Right atrium auricular region (tissue), 2 donors: ENCODE measurements at places on chromosomes 6 and 20. TPM values are rescaled to one million over a fixed set of nuclear protein-coding genes. Genes with fewer than 3 reads are reported as not detected.

- no peaks in the 10 kb centered on the region for H3K4me1 ChIP-seq
- no peaks in the 10 kb centered on the region for H3K36me3 ChIP-seq
- no peak overlapping the region for H3K27ac ChIP-seq
- DNase-seq: no peak
Observed at GRCh38 chr6:1538369-1538768, 71.3 kb upstream of the FOXC1 start.

DNA sequence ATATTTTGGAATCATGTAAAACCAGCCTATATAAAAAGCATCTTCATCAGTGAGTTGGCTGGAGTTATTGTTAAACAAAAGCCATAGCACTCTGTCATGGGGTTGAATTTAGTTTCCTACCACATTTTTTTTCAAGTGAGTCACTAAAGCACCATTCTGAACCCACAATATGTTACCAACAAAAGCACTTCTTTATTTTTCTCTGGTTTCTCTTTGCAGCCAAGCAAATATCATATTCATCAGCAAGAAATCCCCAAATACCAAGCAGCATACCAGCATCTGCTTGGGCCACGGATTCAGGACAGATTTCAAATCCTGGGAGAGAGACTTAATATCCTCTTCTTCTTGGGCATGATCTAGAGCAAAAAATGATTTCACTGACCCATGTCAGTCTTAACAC lies 441.4 kb downstream of the BCKDHB start:
- H3K27ac ChIP-seq: no peak overlapping the region
- no peaks in the 10 kb centered on the region for H3K27me3 ChIP-seq
- no peak for DNase-seq
- no peaks in the 10 kb centered on the region for H3K4me1 ChIP-seq
- H3K36me3 ChIP-seq: no peaks in the 10 kb centered on the region

DNA sequence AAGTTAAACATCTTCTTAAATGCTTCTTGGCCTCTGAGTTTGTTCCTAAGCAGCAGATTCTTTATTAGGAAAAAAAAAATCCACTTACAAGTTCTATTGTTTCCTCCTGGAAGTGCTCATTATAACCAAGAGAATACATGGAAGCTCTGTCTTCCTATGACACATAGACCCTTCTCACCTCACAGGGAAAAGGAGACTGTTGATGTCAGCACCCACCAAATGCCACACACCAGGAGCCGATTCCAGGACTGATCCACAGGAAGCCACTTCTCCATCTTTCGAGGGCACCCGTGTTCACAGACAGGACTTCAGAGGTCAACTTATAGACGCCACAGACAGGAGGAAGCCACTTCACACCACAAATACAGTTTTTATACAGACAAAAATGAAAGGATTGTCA lies 13.4 kb upstream of the BNIP5 start:
- DNase-seq: no peak
- no peaks in the 10 kb centered on the region for H3K36me3 ChIP-seq
- H3K27ac ChIP-seq: peak overlapping the region; percentile 79
- H3K4me1 ChIP-seq: peaks cover 22% of the 10 kb centered on the region

The TLDC2 gene
- total RNA-seq: 0.30 TPM

The DEFB124 gene
- total RNA-seq: not detected

DNA sequence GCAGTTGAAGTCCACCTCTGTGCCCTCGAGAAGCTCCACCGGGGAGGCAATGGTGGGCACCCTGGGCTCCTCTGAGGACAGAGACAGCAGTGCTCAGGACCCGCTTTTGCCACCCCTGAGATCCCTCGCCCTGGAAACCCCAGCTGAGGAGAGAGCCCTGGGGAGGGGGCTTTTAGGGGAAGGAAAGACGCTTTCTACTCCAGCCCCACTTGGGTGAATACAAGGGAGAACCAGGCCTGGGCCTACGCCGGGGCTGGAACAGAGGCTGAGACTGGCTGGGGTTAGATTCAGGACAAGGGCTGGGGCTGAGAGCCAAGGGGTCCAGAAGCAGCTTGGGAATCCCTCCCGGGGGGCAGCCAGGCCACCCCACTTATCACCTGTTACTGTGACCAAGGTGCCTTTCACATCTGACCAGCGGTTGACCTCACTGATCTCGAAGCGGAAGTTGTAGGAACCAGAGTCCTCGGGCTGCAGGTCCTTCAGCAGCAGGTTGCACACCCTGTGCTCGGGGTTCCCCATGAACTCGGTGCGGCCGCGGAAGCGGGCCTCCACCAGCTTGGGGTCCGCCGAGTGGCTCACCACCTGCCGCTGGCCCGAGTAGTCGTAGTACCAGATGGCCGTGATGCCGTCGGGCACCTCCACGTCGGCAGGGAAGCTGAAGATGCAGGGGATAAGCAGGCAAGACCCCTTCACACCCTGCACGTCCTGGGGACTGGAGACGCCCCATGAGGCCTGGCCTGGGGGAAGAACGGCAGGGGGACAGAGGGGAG lies 6.2 kb downstream of the SIGLEC1 start:
- no peaks in the 10 kb centered on the region for H3K36me3 ChIP-seq
- DNase-seq: no peak
- H3K27me3 ChIP-seq: no peaks in the 10 kb centered on the region
- no peak overlapping the region for H3K4me3 ChIP-seq
- H3K27ac ChIP-seq: no peak overlapping the region
- no peaks in the 10 kb centered on the region for H3K4me1 ChIP-seq

The FOXP4 gene
- total RNA-seq: 20.2 TPM

The GOPC gene
- 24.7 TPM for total RNA-seq

The MED23 gene
- total RNA-seq: 11.7 TPM

DNA sequence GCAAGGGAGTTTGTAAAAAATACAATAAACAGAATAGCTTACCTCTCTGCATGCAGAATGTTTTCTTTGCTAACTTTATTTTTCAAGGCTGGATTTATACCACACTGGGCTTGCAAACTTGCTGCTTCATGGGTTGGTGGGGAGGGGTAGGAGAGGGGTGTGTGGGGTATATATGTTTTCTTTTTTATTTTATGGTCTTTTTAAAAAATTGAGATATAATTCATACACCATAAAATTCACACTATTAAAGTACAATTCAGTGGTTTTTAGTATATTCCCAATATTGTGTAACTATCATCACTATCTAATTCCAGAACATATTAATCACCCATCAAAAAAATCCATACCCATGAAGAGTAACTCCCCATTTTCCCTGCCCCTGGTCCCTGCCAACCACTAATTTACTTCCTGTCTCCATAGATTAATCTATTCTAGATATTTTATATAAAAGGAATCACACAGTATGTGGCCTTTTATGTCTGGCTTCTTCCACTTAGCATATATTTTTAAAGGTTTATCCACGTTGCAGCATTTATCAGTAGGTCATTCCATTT lies 14.3 kb upstream of the TRPC4AP start:
- H3K36me3 ChIP-seq: no peaks in the 10 kb centered on the region
- H3K27ac ChIP-seq: no peak overlapping the region
- no peak for DNase-seq
- H3K27me3 ChIP-seq: no peaks in the 10 kb centered on the region

DNA sequence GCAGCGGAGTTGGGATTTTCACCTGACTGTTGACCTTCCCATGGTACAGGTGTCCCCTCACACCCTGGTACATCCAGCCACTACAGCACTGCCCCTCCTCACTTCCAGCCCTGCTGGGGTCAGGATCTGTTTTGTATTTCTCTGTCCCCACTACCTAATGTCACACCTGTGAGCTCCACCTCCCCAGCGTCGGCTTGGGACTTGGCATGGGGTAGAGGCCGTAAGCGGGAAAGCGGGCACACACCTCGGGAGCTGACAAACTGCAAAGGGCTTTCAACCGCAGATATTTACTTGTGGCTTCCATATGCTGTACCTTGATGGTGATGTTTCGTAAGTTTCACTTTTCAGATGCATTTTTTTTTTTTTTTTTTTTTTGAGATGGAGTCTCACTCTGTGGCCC lies 5.4 kb upstream of the CCN5 start:
- no peak overlapping the region for H3K4me3 ChIP-seq
- no peak for DNase-seq
- peaks cover 54% of the 10 kb centered on the region for H3K4me1 ChIP-seq
- H3K36me3 ChIP-seq: no peaks in the 10 kb centered on the region
